Mesendoderm (in vitro differentiated cells): ENCODE measurements at places on chromosomes 3 and 15.

- no peak for DNase-seq
- no peak overlapping the region for H3K27ac ChIP-seq
- no peak overlapping the region for H3K4me3 ChIP-seq
- H3K36me3 ChIP-seq = no peaks in the 10 kb centered on the region
- H3K4me1 ChIP-seq = no peaks in the 10 kb centered on the region
Observed at GRCh38 chr3:102124704-102125103, 275.4 kb downstream of the NFKBIZ start.

- H3K36me3 ChIP-seq = no peaks in the 10 kb centered on the region
- DNase-seq = no peak
- H3K4me3 ChIP-seq = no peak overlapping the region
Observed at GRCh38 chr15:66805202-66805885, 103.3 kb downstream of the SMAD6 start.

- DNase-seq = peak; percentile 98
- H3K36me3 ChIP-seq = no peaks in the 10 kb centered on the region
- no peak overlapping the region for H3K4me3 ChIP-seq
- H3K27me3 ChIP-seq = no peaks in the 10 kb centered on the region
- peaks cover 55% of the 10 kb centered on the region for H3K4me1 ChIP-seq
Observed at GRCh38 chr3:61688307-61688984, 127.1 kb downstream of the PTPRG start.

- H3K4me3 ChIP-seq = no peak overlapping the region
- no peak overlapping the region for H3K27ac ChIP-seq
- H3K36me3 ChIP-seq = no peaks in the 10 kb centered on the region
- peak; percentile 46 for DNase-seq
Observed at GRCh38 chr3:182947888-182948287, 32.5 kb downstream of the DCUN1D1 start.

GRCh38 chr15:65032801-65033537 is 3.5 kb upstream of the MTFMT start:
- peaks cover 5% of the 10 kb centered on the region for H3K4me1 ChIP-seq
- H3K36me3 ChIP-seq = no peaks in the 10 kb centered on the region
- no peaks in the 10 kb centered on the region for H3K27me3 ChIP-seq
- peak; percentile 96 for DNase-seq
- H3K27ac ChIP-seq = no peak overlapping the region
- H3K4me3 ChIP-seq = no peak overlapping the region

DNA sequence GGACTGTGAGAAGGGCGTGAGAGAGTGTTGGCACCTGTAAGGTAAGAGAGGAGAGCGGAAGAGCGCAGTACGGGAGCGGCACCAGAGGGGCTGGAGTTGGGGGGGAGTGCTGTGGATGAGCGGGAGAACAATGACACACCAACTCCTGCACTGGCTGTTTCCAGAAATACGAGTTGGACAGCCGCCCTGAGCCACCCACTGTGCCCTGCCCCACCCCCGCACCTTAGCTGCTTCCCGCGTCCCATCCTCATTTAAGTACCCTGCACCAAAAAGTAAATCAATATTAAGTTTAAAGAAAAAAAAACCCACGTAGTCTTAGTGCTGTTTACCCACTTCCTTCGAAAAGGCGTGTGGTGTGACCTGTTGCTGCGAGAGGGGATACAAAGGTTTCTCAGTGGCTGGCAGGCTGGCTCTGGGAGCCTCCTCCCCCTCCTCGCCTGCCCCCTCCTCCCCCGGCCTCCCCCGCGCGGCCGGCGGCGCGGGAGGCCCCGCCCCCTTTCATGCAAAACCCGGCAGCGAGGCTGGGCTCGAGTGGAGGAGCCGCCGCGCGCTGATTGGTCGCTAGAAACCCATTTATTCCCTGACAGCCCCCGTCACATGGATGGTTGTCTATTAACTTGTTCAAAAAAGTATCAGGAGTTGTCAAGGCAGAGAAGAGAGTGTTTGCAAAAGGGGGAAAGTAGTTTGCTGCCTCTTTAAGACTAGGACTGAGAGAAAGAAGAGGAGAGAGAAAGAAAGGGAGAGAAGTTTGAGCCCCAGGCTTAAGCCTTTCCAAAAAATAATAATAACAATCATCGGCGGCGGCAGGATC is at the start of gene SOX2:
Gene SOX2, plus strand, starts transcription at position 601 of the 811 bp plus-strand sequence. CDS start 436 bp downstream, outside the sequence.
- H3K27me3 ChIP-seq = peaks cover 4% of the 10 kb centered on the region
- DNase-seq = peak; percentile 88
- peak within 1 kb of the TSS; percentile 43 for H3K27ac ChIP-seq
- H3K36me3 ChIP-seq = no peaks in the 10 kb centered on the region

- no peaks in the 10 kb centered on the region for H3K36me3 ChIP-seq
- no peak overlapping the region for H3K4me3 ChIP-seq
- H3K4me1 ChIP-seq = peaks cover 6% of the 10 kb centered on the region
- no peaks in the 10 kb centered on the region for H3K27me3 ChIP-seq
- DNase-seq = no peak
- no peak overlapping the region for H3K27ac ChIP-seq
Observed at GRCh38 chr3:32421185-32421584, 29.5 kb downstream of the CMTM7 start.

DNA sequence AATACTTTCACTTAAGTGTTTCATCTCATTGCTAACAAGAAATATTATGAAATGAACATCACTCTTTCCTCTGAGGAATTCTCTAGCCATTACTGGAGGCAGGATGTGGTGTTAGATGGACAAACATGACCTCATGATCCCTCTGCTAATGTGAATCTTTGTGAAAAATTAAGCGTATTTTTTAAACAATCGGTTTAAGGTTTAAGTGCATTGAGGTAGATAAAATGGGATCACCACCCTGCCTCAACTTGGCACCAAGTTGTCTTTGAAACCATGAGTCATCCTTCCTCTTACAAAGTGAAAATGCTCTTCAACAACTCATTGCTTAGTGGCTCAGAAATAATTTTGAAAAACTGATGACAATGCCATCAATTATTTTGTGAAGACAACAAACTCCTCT is 76.0 kb upstream of the DCBLD2 start:
- H3K27ac ChIP-seq = no peak overlapping the region
- H3K4me1 ChIP-seq = peaks cover 2% of the 10 kb centered on the region
- no peak overlapping the region for H3K4me3 ChIP-seq
- no peak for DNase-seq

- H3K4me3 ChIP-seq = no peak overlapping the region
- no peaks in the 10 kb centered on the region for H3K27me3 ChIP-seq
- no peaks in the 10 kb centered on the region for H3K36me3 ChIP-seq
Observed at GRCh38 chr3:53478166-53478830, 16.1 kb upstream of the CACNA1D start.

GRCh38 chr15:66982816-66983215 is 82.6 kb upstream of the SMAD3 start:
- no peaks in the 10 kb centered on the region for H3K27me3 ChIP-seq
- DNase-seq = no peak
- no peak overlapping the region for H3K4me3 ChIP-seq
- H3K4me1 ChIP-seq = no peaks in the 10 kb centered on the region

- no peak overlapping the region for H3K4me3 ChIP-seq
- DNase-seq = no peak
- no peaks in the 10 kb centered on the region for H3K27me3 ChIP-seq
- H3K4me1 ChIP-seq = no peaks in the 10 kb centered on the region
Observed at GRCh38 chr3:73216310-73216709, 154.9 kb downstream of the EBLN2 start.

DNA sequence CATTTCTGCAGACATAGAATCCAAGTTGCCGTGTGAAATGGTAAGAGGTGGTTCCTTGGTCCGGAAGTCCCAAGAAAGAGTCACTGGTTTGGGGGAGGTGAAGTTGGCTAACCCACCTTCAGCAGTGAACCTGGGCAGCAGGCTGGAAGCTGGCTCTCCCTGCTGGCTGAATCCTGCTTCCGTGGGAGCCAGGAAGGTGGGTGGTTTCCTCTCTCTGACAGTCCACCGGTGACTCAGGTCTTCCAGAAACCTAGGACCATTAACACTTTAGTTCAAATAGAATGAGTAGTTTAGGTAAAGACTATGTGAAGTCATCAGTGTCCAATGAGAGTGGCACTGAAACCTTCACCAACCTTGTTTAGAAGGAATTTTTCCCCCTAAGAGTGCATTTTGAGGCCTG is 87.4 kb upstream of the CACNA2D3 start:
- H3K27ac ChIP-seq = no peak overlapping the region
- no peak overlapping the region for H3K4me3 ChIP-seq
- DNase-seq = peak; percentile 25
- no peaks in the 10 kb centered on the region for H3K27me3 ChIP-seq

- no peaks in the 10 kb centered on the region for H3K36me3 ChIP-seq
- peak; percentile 99 for DNase-seq
- peaks cover 3% of the 10 kb centered on the region for H3K4me1 ChIP-seq
Observed at GRCh38 chr3:179604321-179605078, at the start of the genes MRPL47 and NDUFB5. Gene MRPL47 (minus strand): TSS chr3:179604638. CDS start chr3:179604624, 14 bp downstream. Gene NDUFB5 (plus strand): TSS chr3:179604794. CDS start chr3:179604816, 22 bp downstream.

- no peak overlapping the region for H3K27ac ChIP-seq
- H3K4me3 ChIP-seq = no peak overlapping the region
- no peaks in the 10 kb centered on the region for H3K36me3 ChIP-seq
- no peaks in the 10 kb centered on the region for H3K4me1 ChIP-seq
- H3K27me3 ChIP-seq = no peaks in the 10 kb centered on the region
- no peak for DNase-seq
Observed at GRCh38 chr3:15299036-15299435, 33.4 kb downstream of the SH3BP5 start.

DNA sequence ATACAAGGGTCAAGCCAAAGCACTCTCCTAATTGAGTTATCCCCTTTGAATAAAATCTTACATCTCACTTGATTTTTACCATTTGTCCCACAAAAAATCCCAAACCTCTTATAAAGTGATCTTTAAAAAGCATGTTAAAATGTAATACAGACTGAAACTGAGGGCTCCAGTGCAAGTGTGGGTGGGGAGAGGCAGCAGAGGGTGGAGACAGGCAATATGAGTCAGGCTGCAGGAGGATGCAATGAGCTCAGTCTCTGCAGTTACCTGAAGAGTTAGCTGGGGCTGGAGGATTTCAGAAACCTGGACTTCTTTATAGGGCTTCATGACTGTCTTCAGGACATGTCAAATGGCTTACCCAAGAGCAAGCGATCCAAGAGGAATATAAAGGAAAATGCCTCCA is 14.2 kb upstream of the COLQ start:
- no peaks in the 10 kb centered on the region for H3K4me1 ChIP-seq
- no peaks in the 10 kb centered on the region for H3K36me3 ChIP-seq
- H3K27me3 ChIP-seq = no peaks in the 10 kb centered on the region
- no peak overlapping the region for H3K27ac ChIP-seq

DNA sequence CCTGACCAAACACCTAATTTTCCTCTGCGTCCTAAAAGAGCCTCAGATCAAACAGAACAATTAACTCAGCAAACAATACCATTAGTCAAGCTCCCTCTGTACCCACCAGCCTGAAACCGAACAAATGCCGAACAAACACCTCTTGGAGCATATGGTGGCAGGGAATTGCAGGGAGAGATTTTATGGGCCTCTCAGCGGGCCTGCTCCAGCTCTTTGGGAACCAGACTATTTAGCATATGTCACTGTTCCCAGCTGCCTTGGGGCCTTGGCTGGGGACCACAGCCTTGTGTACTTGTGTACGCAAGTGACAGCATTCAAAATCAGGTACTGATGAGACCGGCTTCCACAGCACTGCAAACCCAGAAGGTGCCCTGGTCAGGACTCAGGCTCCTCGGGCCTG is 388.8 kb upstream of the PPP2R3A start:
- no peak for DNase-seq
- no peaks in the 10 kb centered on the region for H3K4me1 ChIP-seq
- no peaks in the 10 kb centered on the region for H3K27me3 ChIP-seq
- no peak overlapping the region for H3K4me3 ChIP-seq
- H3K27ac ChIP-seq = no peak overlapping the region

- no peak for DNase-seq
- H3K27me3 ChIP-seq = no peaks in the 10 kb centered on the region
- H3K27ac ChIP-seq = no peak overlapping the region
- no peaks in the 10 kb centered on the region for H3K4me1 ChIP-seq
- H3K4me3 ChIP-seq = no peak overlapping the region
Observed at GRCh38 chr3:133874344-133874743, 21.3 kb downstream of the RAB6B start.

DNA sequence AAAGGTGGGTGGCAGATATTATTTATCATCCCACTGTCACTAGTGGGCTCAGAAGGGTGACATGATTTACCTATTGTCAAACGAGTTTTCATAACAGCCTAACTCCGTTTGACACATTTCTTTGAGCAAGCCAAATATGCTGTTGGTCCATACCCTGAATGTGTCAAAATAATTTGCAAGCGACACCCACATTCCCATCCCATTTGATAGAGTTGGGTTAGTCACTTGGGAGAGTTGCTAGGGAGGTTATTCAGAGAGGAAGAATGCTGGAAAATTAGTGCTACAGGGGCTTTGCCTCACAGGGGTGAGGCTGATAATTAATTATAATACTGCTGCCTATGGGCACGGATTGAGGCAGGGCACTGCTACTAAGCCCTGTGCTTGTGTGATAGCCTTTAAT is 98.5 kb upstream of the FHIT start:
- no peak overlapping the region for H3K4me3 ChIP-seq
- no peak for DNase-seq
- no peaks in the 10 kb centered on the region for H3K27me3 ChIP-seq
- no peaks in the 10 kb centered on the region for H3K4me1 ChIP-seq
- H3K36me3 ChIP-seq = no peaks in the 10 kb centered on the region

DNA sequence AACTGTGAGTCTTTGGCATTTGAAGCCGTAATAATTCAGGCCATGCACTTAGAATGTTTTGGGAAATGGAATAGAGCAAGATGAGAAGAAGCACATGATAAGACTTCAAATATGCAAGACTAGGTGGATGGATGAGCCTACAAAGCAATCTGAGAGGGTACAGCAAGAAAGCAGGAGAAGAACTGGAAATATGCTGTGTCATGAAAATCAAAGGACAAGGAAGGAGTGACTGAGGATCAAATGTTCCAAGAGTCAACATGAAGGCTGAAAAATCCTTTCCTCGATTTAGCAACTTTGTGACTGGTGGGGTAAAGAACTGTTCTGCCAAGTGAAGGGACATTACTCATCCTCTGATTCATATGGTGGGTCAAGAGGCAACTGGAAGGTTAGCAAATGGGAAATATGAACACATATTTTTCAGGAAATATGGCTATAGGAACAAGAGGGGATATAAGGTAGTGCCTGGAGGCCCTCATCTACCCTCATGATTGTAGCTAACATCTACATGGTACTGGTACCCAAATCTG is 803.7 kb upstream of the ARRDC4 start:
- H3K4me3 ChIP-seq = no peak overlapping the region
- no peaks in the 10 kb centered on the region for H3K36me3 ChIP-seq

GRCh38 chr3:151766454-151766853 is 32.7 kb downstream of the AADACL2 start:
- no peak for DNase-seq
- no peaks in the 10 kb centered on the region for H3K36me3 ChIP-seq
- H3K27me3 ChIP-seq = no peaks in the 10 kb centered on the region
- no peaks in the 10 kb centered on the region for H3K4me1 ChIP-seq

DNA sequence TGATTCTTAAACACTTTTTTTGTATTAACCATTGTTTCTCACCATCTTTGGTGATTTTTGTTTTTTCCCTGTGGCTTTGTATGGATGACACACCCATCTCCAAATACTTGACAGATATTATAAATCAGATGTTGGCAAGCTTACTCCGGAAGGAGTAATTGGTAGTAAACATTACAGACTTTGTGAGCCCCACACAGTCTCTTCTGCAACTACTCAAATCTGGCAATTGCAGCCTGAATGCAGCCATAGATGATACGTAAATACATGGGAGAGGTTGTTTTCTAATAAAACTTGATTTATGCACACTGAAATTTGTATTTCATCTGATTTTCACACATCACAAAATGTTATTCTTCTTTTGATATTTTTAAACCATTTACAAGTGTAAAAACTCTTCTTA is 331.5 kb downstream of the ARPP21 start:
- no peak overlapping the region for H3K4me3 ChIP-seq
- no peaks in the 10 kb centered on the region for H3K27me3 ChIP-seq
- no peaks in the 10 kb centered on the region for H3K4me1 ChIP-seq
- no peaks in the 10 kb centered on the region for H3K36me3 ChIP-seq
